Effector memory CD8-positive, alpha-beta T cell (primary cell): ENCODE measurements at places on chromosomes 3 and 15.

DNA sequence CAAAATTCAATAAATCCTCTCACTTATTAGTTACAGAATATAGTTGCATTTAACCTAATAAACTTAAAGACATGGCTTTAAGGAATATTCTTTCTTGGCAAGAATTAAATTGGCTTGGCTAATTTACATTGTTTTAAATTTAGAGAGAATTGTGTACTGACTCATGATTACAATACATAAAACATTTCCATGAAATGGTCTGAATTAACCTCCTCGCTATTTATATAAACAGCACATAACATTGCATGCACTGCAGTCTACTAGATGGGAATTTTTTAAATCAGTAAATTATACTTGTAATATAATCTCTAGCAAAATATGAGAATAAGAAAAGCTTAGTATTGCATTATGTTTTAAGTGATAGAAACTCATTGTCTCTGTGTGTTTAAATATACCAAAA, 268.9 kb downstream of the SHOX2 start:
- no peak for DNase-seq

DNA sequence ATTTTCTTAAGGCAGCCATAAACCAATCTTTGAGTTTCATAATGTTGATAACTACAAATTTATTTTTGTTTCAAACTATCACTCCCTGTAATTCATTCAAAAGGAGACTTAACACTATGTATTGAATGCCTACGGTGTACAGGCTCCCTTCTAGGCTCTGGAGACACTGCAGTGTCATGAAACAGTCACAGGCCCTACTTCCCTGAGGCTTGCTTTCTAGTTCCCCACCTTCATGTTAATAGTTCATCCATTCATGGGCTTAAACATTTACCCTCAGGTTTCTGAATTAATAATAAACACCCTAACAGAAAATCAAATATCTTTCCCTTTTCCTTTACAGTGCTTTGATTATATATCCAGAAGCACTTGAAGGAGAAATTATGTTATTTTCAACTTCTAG, 168.7 kb downstream of the CHL1 start:
- DNase-seq, result no peak

GRCh38 chr15:76060118-76060989, 569 bp downstream of the TMEM266 start:
- peak; percentile 23 for DNase-seq

DNA sequence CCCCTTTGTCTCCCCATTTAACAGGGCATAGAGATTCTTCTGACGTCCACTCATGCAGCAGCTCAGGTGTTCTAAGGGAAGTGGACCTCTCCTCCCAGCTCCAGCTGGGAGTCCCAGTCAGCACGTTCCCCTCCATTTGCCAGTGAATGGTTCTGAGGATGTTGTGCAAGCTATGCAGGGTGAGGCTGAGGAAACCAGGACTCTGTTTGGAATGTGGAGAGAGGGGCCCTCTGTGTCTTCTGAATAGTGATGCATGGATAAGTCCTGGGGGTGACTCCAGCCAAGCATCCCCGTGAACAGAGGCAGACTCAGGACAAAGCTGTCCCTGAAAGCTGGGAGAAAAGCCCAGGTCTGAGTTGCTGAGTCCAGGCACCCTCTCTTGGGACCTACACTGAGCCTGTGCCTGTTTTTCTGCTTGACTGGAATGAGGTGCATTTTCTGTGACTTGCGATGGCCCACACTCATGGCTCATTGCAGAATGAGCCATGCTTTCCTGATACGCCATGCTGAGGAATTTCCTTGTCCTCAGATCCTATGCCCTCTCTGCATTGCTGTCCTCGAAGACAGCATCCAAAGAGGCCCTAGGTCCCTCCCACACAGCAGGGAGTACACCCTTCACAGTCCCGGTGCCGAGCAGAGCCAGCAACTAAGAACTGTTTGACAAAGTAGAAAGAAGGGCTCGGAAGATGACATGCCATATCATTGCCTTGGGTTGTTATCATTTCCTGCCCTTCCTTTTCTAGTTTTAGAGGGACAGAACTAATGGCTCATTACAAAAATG, 185.2 kb downstream of the ATP10A start:
- no peak for DNase-seq

GRCh38 chr3:29329986-29330890, 49.4 kb downstream of the RBMS3 start:
- DNase-seq, result no peak

GRCh38 chr3:147218965-147219364, 187.4 kb downstream of the ZIC4 start:
- DNase-seq, result no peak

DNA sequence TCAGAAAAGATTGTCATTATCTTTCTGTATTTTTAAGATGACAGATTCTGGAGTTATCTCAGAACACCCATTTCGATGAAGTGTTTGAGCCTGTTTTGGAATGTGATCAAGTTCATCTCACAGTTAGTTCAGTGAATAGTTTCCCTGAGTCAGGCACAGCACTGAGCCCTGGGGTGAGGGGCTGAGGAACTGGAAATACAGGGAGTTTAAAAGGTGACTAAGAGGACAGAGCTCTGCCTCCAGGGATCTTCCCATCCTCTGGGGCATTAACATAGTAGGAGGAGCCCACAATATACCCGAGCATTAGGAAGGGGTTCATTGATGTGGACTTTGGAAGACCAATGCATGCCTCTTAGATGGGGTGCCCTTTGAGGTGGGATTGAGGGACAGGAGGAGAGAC, 355.1 kb downstream of the CLSTN2 start:
- no peak for DNase-seq

DNA sequence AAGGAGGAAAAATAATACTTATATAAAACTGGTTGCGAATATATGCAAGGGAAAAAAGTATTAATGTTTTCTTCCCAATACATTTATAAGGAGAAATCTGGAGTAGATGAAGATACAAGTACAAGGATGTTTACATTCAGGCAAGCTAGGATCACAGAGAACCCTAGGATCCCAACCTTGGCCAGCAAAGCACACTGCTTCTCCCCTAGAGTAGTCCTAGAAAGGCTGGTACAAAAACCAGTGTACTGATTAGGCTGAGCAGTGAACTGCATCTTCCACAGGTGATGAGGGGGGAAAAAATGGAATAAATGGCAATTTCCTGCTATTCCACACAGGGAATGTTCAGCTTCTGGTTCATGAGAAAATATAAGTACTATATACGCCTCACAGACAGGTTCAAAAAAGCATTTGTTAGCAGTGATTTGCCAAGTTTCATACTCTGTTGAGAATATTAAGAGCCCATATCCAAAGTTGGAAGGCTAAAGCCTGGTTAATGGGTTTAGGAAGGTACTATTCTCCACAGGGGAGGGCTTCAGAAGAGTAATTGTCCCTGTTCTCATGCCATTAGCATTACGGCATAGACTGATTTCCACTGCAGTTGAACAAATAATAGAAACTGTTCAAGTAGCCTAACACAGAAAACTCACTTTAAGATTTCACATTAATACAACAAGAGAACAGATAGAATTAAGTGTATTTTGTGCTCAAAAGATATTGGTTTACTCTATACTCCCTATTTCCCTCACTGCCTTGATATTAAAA, 10.4 kb upstream of the NMB start:
- no peak for DNase-seq

GRCh38 chr15:96323319-96324145, 7.0 kb upstream of the NR2F2 start:
- no peak for DNase-seq

- no peak for DNase-seq
Observed at GRCh38 chr3:52655895-52656294, 29.8 kb downstream of the PBRM1 start.

GRCh38 chr3:61530355-61530754, 31.0 kb upstream of the PTPRG start:
- DNase-seq, result no peak

DNA sequence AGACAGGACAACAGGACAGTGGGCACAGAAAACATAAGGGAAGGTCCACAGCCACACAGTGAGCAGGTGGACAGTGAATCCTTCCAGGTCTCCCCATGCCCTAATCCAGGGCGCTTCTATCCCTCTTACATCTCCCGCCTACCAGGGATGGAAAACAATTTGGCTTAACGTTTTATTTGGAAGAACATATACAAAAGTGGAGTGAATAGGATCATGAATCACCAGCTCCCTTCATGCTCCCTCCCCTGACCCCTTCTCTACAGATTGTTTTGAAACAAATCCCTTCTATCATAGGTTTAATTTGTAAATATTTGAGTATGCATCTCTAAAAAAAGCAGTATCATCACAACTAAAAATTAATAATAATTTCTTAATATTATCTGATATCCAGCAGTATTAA, 52.5 kb downstream of the CLDN11 start:
- DNase-seq, result no peak
